SHP77 treated with DMSO at 0.1 percent for 48 hours (cell line): ENCODE measurements at places on chromosomes 2 and 18.

GRCh38 chr2:152183401-152184073 lies 8.0 kb upstream of the STAM2 start:
- no peak for DNase-seq

DNA sequence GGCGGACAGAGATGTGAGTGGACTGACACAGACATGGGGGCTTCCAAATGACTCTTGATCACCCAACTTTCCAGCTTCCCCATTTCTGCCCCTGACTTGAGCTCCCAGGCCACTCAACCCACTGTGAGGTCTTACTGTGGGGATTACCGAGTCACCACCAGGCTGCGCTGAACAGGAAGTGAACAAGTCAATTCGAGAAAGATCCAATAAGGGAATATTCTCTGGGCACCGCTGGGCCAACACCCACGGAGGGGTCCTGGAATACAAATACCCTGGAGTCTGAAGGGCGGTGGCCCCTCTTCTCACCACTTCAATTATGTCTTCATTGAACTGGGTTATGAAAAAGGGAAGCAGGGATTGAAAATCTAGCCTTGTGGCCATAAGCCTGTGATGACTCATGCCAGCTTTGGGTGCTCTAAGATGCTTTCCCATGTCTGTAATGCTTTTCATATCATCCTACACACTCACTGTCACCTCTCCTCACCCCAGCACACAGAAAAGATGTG lies 37.7 kb downstream of the BCL11A start:
- no peak for DNase-seq

GRCh38 chr2:26347286-26347865 lies 787 bp upstream of the ADGRF3 start:
- no peak for DNase-seq

DNA sequence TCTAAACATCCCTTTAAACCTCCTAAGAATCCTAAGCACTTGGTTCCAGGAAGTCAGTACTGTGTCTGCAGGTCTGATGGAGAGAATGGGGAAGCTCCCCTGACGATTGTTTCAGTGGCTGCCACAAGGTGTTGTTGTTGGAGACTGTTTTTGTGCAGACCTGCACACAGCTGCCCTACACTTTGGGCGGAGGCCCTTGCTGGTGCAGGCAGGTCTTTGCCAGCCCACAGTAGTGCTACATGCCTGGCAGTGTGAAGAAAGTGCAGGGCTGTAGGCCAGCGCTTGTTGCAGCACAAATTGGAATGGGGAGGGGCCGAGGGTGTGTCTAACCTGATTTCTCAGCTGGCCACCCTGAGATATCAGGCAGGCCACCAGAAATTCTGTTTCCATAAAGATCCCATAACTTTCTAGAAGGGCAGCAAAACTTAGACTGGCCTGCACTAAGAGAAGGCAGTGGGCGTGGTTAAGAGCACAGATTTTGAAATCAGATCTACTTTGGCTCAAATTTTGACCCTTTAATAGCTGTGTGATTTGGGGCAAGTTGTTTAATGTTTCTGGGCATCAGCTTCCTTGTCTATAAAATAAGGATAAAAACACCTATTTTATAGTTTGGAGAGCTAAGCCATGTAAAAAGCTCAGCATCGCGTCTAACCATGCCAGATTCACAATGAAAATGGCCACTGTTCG lies 83.7 kb upstream of the SLC1A4 start:
- DNase-seq = no peak

GRCh38 chr2:103289105-103289725 lies 527.4 kb downstream of the TMEM182 start:
- no peak for DNase-seq

DNA sequence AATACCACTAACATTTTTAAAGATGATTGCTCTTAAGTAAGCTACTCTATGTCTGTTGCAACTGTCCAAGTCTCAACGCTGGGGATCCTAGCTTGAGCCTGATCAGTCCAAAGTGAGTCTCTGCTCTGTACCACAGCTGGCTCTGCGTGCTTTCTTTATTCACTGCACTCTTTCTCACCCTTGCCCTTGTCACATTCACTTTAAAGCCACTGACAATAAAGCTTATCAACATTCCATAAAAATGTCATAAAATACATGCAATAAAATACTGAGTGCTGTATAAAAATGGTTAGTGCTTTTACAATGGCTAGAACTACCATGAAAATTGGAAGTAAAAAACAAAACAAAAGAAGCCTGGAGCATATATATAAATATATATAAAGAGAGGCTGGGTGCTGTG lies 45.5 kb upstream of the LRRTM4 start:
- DNase-seq = no peak

- DNase-seq = no peak
These were observed 133.8 kb downstream of the ARL4C start for GRCh38 chr2:234363011-234363487.

DNA sequence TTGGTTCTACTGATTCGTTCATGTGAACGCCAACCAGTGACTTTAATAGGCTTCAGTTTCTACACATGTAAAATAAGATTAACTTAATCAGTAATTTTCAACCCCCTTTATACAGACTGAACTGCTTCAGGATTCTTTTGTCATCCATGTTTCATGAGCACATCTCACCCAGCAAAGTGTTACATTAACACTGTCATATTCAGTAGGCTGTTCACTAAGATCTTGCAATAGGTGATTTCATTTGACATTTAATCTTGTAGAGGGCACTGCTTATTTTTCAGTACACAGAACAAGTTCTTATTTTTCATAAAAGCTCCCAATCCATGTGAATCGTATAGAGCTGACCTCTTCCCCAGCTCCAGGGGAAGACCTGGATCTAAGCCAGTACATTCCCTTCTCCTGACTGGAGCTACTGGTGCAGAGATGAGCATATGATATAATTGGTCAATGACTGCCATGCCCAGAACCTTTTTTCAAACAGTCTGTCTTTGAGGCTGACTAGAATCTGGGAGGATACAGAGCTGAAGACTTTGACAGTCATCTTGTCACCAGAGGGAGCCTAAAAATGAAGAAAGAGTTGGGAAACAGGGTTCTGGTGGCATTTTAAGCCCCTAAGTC lies 72.2 kb upstream of the CHRNA1 start:
- no peak for DNase-seq
